ENCODE measurements at places on chromosomes 3 and 15.

- DNase-seq: no peak
Observed at GRCh38 chr15:78093242-78094020, 1.1 kb downstream of the SH2D7 start.

DNA sequence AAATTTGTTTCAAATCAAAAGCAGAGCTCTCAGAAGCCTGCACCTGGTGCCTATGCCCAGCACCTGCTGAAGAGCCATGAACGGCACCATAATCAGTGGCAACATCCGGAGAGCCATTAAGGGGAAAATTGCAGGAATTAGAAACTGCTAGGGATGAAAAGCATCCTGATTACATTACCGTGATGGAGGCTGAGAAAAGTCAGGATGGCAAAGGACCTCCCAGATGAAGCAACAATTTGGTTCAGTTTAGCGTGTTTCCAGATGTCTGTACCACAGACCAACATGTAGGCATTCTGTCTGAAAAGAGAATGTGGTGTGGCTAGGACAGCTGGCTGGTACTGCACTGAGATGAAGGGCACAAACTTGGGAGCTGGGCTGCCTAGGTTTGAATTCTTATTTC is 106.1 kb downstream of the EOMES start:
- no peak for DNase-seq

DNA sequence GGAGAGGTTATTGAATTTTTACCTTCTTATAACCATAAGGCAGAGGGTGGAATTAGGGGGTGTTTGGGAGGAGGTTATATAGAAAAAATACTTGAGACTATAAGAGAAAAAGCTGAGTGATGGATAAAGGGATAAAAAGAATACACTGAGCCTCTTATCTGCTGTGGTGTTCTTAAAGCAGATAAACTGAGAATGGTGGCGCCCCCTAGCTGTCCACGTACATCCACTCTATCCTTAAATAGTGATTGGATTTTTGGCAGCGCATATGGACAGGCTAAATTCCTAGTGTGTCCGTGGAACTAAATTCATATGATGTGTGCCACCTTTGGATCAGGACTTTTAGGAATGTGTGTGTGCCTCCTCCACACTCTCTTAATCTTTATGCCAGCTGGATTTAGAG is 121.1 kb downstream of the OXSM start:
- DNase-seq: peak; percentile 36

DNA sequence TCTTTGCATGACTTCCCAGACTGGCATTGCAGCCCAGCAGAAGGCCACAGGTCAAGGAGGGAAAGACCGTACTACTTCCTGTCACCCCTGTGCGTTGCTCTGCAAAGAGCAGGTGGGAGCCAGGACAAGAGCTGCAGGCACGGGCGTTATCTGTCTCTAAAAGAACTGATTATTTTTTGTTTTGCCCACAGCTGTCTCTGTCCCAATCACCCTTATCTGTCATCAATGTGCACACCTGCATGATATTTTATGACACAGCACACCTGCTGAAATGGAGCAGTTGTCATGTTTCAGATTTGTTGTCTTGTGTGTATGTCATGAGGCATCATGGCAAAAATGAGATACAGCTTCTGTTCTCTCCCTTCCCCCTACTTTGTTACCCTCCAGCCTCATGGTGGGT is 58.8 kb downstream of the SLCO3A1 start:
- no peak for DNase-seq

- DNase-seq: no peak
Observed at GRCh38 chr3:123332124-123332641, 116.7 kb downstream of the ADCY5 start.

DNA sequence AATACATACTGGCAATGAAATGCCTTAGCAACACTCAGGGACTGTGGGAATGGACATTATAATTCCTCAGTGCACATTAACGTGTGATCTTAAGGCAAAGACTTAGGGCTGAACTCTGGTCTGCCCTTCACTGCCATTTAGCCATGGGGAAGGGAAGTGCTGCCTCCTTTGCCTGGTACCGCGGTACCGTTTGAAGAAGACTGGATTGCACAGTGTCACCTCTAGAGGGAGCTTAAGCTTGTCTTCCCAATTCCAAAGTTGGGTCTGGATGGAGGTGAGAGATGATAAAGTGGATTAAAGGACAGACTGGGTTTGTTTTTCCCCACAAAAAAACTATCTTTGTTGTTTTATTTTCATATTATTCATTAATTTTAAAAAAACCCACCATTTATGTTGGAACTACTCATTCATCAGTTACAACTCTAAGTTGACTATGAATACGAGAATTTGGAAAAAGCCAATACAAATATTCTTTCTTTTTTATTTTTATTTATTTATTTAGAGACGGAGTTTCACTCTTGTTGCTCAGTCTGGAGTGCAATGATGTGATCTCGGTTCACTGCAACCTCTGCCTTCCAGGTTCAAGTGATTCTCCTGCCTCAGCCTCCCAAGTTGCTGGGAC is 60.0 kb upstream of the SYN2 start:
- DNase-seq: no peak

DNA sequence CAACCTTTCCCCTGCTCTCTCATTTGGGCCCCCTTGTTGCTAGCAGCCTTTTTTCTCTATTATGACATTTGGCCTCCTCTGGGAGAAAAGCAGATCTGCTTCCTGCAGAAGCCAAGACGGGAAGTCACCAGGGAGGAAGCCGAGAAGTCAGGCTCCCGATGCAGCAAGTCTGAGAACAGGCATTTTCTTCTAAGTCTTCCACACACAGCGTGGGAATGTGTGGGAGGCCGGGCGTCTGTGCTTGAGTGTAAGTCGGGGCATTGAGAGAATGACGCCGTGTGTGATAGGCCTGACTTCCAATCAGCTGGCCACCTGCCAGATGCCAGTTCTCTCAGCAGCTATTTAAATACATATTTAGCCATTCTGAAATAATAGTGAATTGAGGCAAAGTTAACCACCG is 75.8 kb upstream of the FAM98B start:
- DNase-seq: no peak

DNA sequence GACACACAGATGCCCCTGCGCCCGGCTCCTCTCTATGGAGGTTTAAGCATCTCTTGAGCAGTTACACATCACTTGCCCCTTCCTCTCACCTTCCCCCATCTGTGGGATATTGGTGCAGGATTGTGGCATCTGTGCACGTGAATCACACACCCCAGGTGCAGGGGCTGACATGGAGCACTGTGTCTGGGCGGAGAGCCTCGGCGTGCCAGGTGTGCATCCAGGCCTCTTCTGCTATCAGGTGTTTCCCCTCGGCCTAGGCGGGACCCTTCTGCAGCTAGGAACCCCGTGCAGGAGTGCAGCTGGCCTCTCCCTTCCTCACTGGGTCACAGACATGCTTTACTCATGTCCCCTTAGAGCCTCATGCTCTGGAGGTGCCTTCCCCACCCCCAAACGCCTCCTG is 33.4 kb upstream of the MUC13 start:
- DNase-seq: no peak

GRCh38 chr3:62873761-62874710 is 1.2 kb downstream of the CADPS start:
- no peak for DNase-seq

DNA sequence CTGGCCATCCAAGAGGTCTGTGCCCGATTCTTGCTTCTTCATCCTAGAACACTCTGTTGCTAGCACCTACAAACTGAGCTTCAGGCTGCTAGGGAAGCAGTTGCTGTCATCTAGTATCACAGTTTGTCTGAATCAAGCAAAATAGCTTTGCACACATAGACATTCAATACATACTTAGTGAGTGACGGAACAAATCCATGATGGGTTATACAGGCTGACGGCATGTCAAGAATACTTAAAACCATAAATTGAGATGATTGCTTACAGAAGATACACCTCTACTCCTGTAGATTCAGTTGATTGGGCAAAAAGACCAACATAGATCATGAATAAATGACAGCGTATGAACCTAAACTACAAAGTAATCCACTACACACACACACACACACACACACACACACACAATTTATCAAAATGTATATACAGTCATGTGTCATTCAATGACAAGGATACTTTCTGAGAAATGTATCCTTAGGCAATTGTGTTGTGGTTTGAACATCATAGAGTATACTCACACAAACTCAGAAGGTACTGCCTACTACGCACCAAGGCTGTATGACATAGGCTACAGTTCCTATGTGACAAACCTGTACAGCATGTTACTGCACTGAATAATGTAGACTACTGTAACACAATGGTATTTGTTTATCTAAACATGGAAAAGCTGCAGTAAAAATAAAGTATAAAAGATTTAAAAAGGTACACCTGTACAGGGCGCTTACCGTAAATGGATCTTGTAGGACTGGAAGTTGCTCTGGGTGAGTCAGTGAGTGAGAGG is 14.4 kb upstream of the HEG1 start:
- no peak for DNase-seq

GRCh38 chr3:43733459-43734384 is 43.0 kb downstream of the ABHD5 start:
- no peak for DNase-seq

DNA sequence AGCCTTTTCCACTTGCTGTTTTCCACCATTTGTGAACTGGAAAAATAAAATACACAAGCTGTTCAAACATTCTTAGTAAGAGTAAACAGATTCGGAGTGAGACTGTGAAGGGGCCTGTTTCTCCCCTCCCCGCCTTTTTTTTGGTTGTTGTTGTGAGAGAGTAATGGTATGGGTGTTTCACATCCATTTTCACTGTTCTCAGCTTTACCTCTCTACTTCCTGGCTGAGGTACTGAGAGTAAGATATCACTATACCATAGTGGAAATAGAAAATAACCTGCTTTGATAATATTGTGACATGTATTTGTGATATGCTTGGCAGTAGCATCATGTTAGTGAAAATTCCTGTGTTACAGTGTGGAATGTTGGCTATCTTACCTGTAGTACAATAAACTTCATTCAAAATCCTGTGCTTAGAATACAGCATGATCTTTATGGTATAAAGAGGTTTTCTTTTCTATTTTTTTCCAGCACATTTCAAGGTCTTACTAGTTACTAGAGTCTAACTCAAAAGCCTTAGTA is 12.0 kb downstream of the CNTN4 start:
- DNase-seq: no peak

DNA sequence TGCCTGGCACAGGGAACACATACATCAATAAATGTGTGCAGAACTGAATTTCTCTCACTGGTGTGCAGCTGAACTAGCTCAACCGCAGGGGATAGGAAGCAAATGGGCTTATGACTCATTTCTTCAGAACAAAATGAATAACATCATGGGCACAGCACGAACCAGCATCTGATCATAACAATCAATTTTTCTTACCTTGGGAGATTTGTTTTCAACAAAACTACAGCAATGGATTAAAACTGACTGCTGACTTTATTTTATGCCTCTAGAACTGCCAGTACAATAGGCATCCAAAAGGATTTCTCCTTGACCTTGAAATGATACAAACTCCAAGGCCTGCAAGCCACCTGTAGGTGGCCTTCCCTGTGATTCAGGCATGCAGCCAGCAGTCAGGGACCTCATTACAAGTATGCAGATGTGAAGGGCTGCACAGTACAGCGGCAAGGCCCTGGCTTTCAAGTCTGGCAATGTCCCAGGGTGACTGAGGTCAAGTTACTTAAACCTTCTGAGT is 26.1 kb downstream of the TAMM41 start:
- DNase-seq: peak; percentile 26

- no peak for DNase-seq
Observed at GRCh38 chr3:12966847-12967605, 106.2 kb downstream of the IQSEC1 start.

- DNase-seq: no peak
Observed at GRCh38 chr3:179174316-179174715, 26.2 kb downstream of the PIK3CA start.

- DNase-seq: no peak
Observed at GRCh38 chr15:98794211-98794610, 145.9 kb downstream of the IGF1R start.

- DNase-seq: no peak
Observed at GRCh38 chr3:196138482-196139254, 56.8 kb upstream of the TFRC start.

DNA sequence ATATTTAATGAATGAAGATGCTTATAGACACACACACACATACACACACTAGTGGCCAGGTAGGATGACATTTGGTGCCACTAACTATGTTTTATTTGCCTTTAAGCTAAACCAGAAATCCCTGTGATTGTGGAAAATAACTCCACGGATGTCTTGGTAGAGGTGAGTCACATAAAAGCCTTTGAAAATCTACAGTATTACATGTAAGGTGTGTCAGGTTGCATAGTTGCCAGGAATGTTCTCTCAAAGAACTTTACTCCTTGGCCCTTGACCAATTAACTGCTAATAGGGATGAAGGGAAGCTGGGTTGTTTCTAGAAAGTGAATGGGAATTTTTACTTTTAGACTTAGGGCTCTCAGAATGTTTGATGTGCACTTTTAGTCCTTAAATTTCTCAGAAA is 9.9 kb downstream of the ZBED2 start:
- no peak for DNase-seq

- DNase-seq: no peak
Observed at GRCh38 chr3:53753518-53754183, 92.6 kb downstream of the CHDH start.

DNA sequence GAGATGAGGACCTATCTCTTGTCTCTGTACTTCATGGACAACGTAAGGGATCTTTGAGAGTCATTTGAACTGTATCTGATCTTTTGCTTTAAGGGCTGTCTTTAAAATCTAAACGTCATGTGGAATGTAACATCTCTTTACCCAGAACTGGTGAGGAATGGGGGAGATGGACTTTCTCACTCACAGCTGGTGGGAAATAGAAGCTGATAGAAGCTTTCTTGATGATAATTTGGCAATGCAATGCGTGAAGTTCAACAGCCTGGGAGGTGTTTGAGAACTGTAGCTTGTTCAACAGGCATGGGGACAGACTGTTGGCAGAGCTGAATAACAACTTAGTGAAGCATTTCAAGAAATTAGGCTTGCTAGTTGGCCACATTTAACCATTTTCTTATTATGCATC is 21.5 kb upstream of the RORA start:
- no peak for DNase-seq

- DNase-seq: peak; percentile 15
Observed at GRCh38 chr15:35078221-35078915, 6.7 kb downstream of the NANOGP8 start.

DNA sequence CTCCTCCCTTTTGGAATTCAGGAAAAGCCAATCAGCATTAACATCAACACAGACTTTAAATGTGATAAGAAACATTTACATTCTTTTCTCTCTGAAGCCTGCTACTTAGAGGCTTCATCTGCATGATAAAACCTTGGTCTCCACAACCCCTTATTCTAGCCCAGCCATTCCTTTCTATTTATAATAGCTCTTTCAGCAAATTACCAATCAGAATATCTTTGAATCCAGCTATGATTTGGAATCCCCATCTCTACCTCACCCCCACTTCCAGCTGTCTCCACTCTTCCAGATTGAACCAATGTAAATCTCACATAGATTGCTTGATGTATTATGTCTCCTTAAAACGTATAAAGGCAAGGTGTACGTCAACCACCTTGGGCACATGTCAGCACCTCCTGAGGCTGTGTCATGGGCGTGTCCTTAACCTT is 139.7 kb downstream of the TUSC7 start:
- DNase-seq: no peak

DNA sequence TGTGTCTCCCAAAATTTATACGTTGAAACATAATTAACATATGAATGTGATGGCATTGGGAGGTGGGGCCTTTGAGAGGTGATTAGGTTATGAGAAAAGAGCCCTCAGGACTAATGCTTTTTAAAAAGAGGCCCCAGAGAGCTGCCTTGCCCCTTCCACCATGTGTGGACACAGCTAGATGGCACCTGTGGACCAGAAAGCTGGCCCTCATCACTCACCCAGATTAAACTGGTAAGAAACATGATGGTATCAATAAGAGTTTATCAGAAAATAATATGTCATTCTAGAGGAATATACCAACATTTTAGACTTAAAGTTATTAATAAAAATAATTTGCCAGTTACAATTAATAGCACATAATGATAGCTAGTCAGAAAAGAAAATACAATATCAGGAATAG is 25.2 kb upstream of the FAN1 start:
- DNase-seq: no peak

Data from activated T-cell treated with anti-CD3 and anti-CD28 coated beads for 48 hours (primary cell).